ENCODE measurements at places on chromosomes 2 and 18.

DNA sequence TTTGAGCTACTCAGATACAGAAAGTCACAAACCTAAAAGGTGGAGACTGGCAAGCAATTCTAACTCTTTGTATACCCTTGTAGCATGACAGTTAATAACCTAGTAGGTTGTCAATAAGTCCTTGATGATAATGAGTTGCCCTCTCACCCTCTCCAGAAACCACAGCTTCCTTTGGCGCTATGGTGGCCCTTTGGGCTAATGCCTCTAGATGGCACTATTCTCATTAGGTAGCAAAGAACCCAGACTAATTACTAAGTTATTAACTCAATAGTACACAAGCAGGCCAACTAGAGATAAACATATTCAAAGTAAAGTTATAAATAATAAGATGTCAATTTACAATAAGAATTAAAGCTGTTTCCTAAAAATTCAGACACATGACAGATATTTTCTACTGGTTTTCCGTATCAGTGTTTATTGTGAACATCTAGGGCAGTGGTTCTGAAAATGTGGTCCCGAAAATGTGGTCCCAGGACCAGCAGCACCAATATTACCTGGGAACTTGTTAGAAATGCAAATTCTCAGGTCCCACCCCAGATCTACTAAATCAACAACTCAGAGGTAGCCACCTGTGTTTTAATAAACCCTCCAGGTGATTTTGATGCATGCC is 41.1 kb downstream of the LDAH start:
- DNase-seq: no peak

GRCh38 chr2:119862127-119862889 is 102.6 kb downstream of the PTPN4 start:
- DNase-seq: no peak

- DNase-seq: no peak
These were observed 267.1 kb downstream of the ICOS start for GRCh38 chr2:204203704-204204103.

DNA sequence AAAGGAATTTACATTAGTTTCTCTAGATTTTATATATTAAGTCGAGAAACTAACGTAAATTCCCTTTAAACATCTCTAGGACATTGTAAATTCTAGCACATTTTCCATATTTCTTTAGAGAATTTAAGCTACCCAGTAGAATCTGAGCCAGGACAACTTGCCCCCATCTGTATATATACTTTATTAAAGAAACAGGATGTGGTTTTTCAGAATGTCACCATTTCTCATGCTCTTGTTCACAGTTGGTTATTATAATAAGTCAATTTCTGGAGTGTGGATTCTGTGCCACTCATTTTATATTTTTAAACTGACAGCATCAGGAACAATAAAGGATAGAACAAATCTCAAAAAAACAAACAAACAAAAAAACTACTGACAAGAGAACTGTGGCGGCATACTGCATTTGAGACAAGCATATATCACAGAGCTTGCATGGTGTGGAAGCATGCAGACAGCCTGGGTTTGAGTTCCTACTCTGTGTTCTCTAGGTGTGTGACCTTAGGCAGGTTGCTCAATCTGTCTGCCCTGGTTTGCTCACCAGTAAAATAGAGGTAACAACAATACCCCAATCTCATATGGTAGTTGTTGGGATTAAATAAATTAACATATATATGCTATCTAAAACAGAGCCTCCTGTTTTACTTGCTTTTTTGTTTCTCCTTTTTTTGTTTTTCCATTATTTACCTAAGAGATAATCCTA is 61.4 kb upstream of the DNER start:
- no peak for DNase-seq

DNA sequence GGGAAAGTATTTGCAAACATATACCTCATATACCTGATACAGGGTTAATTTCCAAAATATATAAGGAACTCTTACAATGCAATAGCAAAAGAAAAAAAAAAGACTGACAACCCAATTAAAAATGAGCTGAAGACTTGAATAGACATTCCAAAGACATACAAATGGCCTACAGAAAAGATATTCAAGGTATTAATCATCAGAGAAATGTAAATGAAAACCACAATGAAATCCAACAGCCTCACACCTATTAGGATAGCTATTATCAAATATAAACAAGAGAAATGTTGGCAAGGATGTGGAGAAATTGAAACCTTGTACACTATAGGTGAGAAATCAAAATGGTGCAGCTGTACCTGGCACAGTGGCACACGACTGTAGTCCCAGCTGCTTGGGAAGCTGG is 25.7 kb downstream of the NR4A2 start:
- DNase-seq: no peak

DNA sequence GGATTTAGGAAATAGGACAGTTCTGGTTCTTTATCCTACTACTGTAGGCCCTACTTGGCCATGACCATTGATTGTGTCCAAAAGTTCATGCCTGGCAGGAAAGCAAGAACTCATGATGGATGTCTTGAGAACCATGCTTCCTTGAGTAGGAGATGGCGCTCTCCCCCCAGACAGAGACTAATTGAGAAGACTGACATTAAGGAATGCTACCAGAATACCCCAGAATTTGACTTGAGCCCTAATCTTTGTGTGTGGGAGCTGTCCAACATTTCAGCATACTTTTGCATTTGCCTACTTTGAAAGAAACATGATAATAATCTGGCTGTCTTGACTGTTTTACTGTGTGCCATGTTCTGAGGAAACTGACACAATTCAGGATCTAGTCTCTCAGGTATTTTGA is 23.3 kb downstream of the MAPRE3 start:
- DNase-seq: no peak
